ENCODE measurements at places on chromosomes 12 and 14.
A peak's percentile ranks its signal among the peaks of the same experiment; 100 is the strongest.

DNA sequence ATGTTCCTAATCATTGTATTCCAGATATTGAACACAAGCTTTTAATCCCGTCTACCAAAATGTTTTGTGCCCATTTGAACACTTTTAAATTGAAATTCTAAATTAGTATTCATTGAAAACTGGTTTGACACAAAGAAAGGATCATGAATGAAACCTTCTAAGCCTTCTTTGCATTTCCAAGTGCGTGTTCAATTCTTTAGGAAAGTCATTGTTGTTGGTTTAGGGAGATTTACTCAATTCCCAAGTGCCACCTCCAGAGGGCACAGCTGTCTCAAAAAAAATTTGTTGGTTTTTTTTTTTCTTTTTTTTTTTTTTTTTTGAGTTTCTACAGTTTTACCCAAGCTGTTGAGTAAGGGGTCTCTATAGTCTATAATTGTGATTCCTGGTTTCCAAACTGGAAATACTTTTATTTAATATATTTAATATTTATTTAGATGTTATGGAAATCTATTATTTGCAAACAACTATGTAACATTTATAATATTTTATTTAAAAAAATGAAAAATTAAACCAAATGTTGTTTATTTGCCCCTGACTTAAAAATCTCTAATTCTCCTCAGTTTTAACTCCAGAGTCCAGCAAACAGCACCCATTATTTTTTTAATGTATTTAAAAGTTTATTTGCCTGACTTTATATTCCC is 79.9 kb downstream of the NEDD1 start:
- DNase-seq: no peak

DNA sequence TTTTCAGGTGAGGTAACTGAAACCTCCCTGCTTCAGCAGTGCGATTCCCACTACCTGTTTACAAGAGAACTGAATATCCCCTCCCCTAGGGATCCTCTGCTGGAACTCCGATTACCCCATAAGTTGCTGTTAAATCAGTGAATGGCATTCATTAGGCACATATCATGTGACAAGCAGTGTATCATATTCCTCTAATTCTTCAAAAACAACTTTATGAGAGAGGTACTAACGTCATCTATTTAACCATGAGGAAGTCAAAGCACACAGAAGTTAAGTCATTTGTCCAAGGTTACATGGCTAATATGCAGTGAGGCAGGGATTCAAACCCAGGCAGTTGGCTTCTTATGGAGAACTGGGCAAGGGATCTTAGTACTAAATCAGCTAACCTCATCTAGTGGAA is 43.9 kb upstream of the PCED1B start:
- no peak for DNase-seq

DNA sequence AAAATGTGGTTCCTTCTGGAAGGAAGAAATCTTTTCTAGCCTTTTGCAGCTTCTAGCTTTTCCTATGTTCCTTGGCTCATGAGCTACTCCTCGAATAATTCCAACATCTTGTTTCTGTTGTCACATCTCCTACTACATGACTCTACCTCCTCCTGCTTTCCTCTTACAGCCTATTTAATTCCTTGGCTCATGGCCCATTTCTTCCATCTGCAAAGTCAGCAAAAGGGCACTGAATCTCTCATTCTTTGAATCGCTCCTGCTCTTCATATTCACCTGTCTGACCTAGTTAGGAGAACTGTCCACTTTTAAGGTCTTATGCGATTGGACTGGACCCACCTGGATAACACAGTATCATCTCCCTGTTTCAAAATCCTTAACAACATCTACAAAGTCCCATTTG is 15.8 kb downstream of the PRKD1 start:
- no peak for DNase-seq

GRCh38 chr14:49687942-49688700 is at the start of gene POLE2:
POLE2 (minus strand) TSS chr14:49688214; CDS start chr14:49688203, 11 bp downstream.
- DNase-seq: peak; percentile 83

- no peak for DNase-seq
Measured at GRCh38 chr12:49147384-49147783, 16.2 kb upstream of the TUBA1B start.

- no peak for DNase-seq
Measured at GRCh38 chr12:131988054-131988796, 38.5 kb downstream of the EP400 start.

DNA sequence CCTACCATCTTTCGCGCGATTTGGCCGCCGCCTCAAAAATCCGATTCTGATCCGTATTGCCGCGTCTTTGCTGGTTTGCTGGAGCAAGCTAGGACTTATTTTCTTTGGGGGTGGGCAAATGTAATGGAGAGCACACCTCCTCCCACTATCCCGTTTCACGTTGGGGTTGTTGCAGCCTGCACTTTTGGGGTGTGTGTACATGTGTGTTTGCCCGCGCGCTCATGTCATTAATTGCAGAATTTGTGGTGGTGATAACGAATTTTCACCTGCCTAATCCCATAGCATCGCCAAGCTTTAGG is 657 bp downstream of the METAP2 start:
- no peak for DNase-seq

- no peak for DNase-seq
Measured at GRCh38 chr14:79279645-79280597, 931.4 kb downstream of the DIO2 start.

GRCh38 chr12:89262855-89263552 is 89.3 kb downstream of the DUSP6 start:
- no peak for DNase-seq

GRCh38 chr12:123105211-123105826 is 45.6 kb downstream of the PITPNM2 start:
- no peak for DNase-seq

DNA sequence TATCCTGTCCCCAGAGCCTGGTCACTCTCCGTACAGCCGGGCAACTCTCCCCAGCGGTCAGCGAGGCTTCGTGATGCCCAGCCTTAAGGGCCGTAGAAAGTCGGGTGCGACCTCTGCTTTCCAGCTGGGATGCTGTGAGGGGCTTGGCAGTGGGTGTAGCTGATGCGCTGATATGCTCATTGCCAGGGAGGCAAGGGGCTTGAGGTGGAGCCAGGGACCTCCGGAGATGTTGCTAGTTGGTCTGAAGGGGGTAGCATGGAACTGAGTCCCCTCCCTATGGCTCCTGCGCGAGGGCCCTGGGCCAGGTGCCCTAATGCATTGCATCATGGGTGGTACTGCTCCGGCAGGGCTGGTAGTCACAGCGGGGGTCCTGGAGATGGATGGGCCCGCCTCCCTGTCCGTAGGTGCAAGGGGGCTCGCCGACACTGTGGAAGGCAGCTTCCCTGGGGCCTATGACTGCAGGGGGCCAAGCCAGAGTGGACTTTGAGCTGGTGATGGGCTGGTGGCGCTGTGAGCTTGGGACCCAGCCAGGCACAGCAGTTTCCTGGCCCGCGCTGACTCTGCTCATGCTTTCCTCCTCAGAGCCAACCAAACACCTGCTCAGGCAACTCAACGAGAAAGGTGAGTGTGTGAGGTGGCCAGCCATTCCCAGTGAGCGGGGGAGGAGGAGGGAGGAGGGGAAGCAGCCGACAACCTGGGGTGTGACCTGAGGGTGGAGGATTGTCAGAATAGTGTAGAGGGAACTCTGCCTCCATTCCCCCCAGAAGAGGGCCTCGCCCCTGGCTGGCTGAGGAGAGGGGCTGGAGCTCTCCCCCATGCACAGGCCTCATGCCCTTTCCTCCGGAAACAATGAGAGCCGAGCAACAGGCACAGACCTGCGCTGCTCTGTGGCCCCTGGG is 32.3 kb downstream of the PLEKHG3 start:
- DNase-seq: no peak

DNA sequence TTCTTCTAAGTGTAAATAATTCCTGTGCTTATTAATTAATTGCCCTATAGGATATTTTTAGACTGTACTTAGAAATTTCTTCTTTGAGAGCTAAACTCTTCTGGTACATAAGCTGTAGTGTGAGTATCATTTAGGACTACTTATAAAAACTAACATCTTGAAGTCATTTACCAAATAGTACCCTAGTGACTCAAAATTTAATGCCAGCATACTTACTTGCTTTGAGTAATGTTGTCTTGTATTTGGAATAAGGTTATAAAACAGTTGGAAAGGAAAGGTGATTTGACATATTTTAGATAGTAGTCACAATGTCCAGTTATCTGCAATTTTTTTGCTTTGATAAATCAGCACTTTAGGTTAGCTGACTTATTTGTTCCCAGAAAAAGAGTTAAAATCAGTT is 39.1 kb downstream of the SPATA7 start:
- DNase-seq: no peak

GRCh38 chr12:47147739-47148138 is 68.0 kb upstream of the AMIGO2 start:
- DNase-seq: no peak

GRCh38 chr12:68291396-68292036 is 38.1 kb upstream of the IL22 start:
- no peak for DNase-seq

- no peak for DNase-seq
Measured at GRCh38 chr12:33708935-33709334, 269.3 kb upstream of the SYT10 start.

DNA sequence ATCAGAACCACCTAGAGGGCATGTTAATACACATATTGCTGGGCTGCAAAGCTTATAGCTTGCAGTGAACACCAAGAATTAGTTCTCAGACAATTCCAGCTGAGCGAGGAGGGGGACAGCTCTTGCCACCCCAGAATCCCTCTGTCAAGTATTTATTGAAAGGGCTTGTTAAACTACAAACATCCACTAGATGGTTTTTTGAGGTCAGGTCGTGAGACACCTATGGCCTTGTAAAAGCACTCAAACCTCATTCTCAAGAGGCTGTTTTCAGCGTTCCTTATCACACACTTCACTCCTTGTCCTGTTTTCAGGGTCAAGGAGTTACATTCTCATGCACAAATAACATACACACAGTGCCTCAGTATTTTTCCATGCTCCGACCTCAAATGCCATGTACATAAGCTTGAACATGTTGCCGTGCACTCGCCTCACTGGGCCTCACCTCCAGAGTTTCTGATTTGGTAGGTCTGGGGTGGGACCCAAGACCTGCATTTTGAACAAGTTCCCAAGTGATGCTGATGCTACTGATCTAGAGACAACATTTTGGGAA is 98.8 kb upstream of the PTPRR start:
- no peak for DNase-seq

GRCh38 chr14:61608245-61609165 is 86.8 kb upstream of the HIF1A start:
- DNase-seq: no peak

DNA sequence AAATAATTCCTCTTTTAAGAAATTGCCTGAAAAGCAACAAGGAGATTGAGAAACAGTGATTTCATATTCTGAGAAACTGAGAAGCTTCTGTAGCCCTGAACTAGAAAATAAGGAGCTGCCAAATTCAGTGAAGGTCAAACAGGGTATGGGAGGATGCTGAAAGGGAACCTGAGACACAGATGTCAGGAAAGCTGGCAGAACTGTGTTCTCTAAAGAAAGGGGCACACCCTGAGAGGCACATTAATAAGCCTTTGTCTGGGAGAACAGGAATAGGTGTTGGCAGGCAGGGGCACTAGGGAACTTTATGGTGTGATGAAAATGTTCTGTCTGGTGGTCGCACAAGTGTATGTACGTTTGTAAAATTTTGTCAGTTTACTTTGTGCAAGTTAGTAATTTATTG is 29.6 kb downstream of the VRK1 start:
- no peak for DNase-seq

GRCh38 chr12:3998397-3998796 is 125.2 kb upstream of the PARP11 start:
- DNase-seq: no peak

- no peak for DNase-seq
Measured at GRCh38 chr12:128982933-128983332, 129.7 kb downstream of the GLT1D1 start.

- DNase-seq: peak; percentile 61
Measured at GRCh38 chr12:96194971-96195844, 1.0 kb downstream of the ELK3 start.

- DNase-seq: no peak
Measured at GRCh38 chr12:55922126-55922525, 5.6 kb downstream of the PYM1 start.

GRCh38 chr14:106187216-106187615 is 660.8 kb downstream of the TMEM121 start:
- no peak for DNase-seq

DNA sequence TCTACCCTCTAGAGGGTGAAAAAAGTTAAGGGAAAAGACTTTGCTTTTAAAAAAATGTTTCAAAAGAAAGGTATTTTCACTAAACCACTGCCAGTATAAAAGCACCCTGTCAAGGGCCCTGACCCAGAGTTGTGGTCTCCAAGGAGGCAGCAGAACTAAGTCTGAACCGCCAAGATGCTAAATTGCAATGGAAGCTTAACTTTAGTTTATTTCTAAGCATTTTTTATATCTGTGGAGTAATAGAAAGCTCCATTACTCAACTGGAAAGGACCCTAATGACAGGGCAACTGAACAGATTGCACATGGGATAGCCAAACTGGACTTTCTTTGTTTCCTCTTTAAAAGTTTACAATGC is 379.8 kb downstream of the NAV3 start:
- DNase-seq: no peak

DNA sequence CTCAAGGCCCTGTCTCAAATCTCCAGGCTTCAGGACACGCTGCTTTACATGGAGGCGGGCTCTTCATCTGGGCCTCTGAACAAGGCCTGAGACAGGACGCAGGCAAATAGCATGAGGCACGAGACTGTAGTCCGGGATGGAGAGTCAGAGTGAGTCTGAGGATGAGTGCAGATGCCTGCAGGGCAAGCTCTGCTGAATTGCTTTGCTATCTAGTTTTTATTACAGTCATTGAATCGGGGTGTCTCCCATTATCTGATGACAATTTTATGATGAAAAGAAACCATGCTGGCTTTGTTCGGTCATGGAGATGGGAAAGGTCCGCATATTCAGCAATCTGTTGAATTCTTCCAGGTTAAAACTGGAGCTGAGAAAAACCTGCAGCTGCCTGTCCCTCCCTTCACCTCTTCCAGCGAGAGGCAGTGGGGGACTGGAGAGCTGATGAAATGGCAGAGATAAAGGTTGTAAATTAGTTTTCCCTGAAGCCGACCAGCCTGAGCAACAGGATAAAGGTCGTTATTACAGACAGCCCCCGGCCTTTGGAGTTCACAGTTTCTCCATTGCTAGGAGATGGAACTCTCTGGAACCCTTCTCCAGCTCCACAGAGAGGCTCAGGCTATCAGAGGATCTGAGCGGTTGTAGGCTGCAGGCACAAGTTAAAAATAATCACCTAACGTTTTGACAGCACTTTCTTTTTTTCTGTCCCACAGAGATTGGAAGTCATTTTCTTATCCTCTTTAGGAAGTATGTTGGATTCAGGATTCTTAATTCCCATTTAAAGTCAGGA is 1.3 kb upstream of the ADGRD1 start:
- no peak for DNase-seq

- no peak for DNase-seq
Measured at GRCh38 chr12:117011988-117012805, 87.0 kb downstream of the TESC start.

GRCh38 chr14:70718383-70719118 is 76.8 kb downstream of the TTC9 start:
- DNase-seq: no peak

DNA sequence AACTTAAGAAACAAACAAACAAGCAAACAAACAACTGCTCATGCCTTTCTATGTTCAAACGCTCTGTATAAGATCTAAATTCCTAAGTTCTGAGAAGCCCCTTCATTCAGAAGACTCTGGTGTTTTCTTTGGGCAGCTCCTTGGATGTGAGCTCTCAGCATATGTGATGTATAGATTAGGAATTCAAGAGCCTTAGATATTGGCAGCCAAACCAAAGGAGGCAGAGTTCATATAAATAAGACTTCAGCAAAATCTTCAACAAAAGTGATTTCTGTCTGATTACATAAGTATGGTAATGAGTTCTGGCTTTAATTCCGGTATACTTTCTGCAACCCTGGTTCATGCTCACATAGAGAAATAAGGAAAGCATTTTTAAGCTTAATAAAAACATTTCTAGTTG is 145.6 kb downstream of the DYRK2 start:
- no peak for DNase-seq
